DND-41 (cell line): ENCODE measurements at places on chromosomes 12 and 14.
A peak's percentile ranks its signal among the peaks of the same experiment; 100 is the strongest.

DNA sequence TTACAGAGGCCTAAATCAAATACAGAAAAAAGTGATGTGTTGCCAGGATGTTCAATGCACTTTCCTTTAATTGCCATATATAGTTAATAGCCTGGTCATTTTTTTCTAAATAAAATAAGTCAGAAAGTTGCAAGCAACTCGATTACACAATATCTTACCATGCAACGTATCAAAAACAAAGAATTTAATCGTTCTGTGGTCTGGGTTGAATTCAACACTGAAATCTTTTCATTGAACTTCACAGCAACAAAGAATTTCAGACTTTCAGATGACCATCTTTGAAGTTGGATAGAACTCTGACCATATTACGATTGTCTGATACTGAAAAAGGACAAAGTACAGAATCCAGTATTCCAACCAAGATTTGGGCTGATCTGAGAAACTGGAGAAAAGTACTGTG lies 231.9 kb downstream of the SLC25A21 start:
- no peak for DNase-seq

DNA sequence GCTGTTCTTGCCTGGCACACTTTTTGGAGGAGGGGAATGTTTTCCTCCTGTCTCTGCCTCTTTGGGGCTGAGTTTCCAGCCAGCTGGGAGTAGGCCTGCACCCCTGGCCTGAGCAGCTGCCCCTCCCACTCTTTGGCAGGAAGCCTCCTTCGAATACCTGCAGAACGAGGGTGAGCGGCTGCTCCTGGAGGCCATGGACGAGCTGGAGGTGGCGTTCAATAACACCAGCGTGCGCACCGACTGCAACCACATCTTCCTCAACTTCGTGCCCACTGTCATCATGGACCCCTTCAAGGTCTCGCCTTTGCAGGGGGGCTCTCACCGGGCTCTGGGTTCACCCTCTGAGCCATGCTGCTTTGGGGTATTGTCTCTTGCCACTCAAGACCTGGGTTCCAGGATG lies 69.4 kb downstream of the FOXN4 start:
- no peak for DNase-seq

DNA sequence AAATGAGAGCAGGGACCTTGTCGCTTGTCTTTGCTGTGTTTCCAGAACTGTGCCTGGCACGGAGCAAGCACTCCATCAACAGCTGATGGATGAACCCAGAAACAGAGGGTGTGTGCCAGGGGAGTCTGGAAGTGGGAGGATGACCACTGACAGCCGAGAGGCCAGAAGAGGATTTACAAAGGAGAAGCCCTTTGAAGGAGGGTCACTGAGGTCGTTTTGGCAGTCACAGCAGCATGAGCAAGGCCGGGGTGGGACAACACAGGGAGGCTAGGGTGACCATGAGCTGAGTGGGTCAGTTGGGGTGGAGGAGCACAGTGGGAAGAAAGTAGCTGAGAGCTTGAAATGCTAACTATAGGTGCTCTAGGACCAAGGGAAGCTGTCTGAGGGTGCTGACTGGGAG lies 199.6 kb downstream of the NTF3 start:
- DNase-seq = no peak

DNA sequence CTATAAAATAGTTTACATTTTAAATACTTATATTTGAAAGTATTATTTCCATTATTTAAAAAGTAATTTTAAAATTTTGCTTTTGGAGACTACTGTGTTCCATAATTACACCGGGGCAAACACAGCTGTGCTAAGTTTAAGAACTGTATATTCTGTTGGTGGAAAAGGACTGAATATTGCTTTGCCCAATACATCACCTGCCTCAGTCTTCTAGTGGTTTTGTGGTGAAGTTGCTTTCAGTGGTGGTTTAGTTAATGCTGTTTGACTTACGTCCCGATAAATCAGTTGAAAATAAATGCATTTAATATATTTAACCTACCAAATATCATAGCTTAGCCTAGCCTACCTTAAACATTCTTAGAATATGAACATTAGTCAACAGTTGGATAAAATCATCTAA lies 23.4 kb downstream of the FBXO34 start:
- DNase-seq = no peak

- no peak for DNase-seq
Observed at GRCh38 chr12:77924703-77925102, 94.0 kb downstream of the NAV3 start.

DNA sequence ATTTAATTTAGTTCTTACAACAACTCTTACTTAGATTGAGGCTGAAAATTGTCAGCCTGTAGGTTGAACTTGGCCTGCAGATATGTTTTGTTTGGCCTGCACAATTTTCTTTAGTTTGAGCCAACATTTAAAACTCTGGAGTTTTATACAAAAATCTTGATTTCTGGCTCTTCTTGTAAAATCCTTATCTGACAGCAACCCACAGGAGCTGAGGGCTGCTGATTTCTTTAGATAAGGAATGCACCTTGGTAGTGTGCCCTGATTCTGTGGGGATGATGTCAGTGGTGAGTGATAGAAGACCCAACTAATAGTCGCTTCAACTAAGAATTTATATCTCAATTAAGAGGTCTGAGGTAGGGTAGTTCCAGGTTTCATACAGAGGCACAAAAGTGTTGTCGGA lies 49.5 kb downstream of the SOCS2 start:
- no peak for DNase-seq

GRCh38 chr12:13725049-13725448 lies 256.4 kb downstream of the GRIN2B start:
- no peak for DNase-seq

DNA sequence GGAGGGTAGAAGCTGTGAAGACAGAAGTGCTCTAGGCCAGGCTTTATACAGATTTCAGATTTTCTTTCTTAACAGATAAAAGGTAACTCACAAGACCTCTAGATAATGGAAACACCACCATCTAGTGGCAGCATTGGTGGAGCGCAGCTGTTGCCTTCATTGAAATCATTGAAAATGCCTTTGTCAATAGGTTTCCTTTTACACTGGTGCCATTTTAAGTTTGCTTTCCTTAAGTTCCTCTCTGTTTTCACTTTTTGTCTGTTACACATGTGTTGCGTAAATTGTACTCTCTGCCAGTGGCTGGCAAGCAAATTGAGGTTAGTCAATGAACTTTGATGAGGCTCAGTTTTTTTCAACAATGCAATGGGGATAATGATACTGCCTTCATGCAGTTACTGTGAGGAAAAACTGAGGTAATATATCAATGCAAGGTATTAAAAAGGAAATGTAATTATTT lies 31.1 kb downstream of the ALDH1L2 start:
- peak; percentile 78 for DNase-seq
